Kasumi-1 (cell line): ENCODE measurements at places on chromosomes 4 and X.

- peak; percentile 17 for DNase-seq
Measured at GRCh38 chr4:154049457-154050181, 260.7 kb upstream of the SFRP2 start.

- DNase-seq, result no peak
Measured at GRCh38 chr4:109156356-109156755, 146.1 kb downstream of the COL25A1 start.

GRCh38 chr4:55086578-55086977 is 38.8 kb downstream of the KDR start:
- DNase-seq, result no peak

GRCh38 chrX:132491191-132491590 is 2.4 kb upstream of the MBNL3 start:
- peak; percentile 84 for DNase-seq

DNA sequence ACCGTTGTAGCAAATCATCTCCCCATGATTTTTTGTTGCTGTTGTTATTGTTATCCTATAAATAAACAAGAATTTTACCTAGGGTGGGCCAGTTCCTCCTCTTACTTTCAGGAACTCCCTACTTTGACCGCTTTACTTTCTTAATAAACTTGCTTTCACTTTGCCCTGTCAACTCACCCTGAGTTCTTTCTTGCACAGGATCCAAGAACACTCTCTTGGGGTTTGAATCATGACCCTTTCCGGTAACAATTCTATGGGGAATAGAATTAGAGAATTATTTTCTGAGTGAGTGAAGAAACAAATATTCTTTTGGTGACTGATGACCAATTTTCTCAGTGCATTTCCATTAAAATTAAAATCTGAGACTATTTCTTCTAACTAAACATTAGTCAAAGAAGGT is 584.0 kb upstream of the TENM3 start:
- no peak for DNase-seq

DNA sequence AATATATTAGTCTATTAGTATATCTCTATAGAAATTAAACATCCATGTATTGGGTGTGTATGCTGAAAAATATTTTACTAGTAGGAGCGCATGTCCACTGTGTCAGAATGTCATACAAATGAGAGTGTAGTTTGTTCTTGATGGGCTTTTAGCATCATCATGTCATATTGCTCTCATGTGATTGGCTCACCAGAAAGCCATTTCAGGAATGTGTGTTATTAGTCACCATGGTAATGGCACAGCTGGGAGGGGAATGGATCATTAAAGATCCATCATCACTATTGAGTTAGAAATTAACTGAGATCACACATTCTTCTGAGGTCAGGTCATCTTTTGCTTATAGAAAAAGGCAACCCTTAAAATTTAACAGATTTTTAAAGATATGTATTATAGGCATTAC is 77.3 kb downstream of the PHEX start:
- no peak for DNase-seq

GRCh38 chr4:151865312-151865711 is 104.5 kb upstream of the GATB start:
- DNase-seq, result peak; percentile 99

DNA sequence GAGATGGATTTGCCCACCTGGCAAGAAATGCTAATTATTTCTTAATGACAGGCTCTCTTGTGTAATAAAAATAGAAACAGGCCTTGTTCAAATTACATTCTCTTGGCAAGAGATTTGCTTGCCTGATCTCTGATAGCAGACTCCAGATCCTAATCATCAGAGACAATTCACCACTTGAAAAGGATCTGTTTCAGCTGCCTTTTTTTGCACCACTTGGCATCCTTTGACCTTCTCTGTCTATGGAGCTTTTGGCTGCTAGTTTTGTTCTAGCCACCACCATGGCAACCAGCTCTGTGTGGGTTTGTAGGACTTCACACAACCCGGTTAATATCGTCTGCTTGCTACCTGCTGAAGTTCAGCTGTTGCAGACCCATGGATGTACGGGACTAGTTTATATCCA is 241.1 kb upstream of the TLL1 start:
- DNase-seq, result no peak

GRCh38 chrX:14228611-14229010 is 198.9 kb upstream of the GEMIN8 start:
- no peak for DNase-seq

GRCh38 chrX:136608295-136608933 is 39.5 kb upstream of the CD40LG start:
- peak; percentile 12 for DNase-seq

- DNase-seq, result no peak
Measured at GRCh38 chr4:169765835-169766234, 8.1 kb upstream of the HPF1 start.

- DNase-seq, result peak; percentile 84
Measured at GRCh38 chr4:183505611-183506388, 942 bp downstream of the ING2 start.
